ENCODE measurements at places on chromosomes 3 and 15.

GRCh38 chr15:65048241-65048640, 3.1 kb downstream of the SLC51B start:
- no peak for DNase-seq

- DNase-seq: no peak
Observed at GRCh38 chr3:42190701-42191442, 75.1 kb downstream of the CCK start.

- no peak for DNase-seq
Observed at GRCh38 chr15:93428150-93428549, 339.1 kb upstream of the RGMA start.

DNA sequence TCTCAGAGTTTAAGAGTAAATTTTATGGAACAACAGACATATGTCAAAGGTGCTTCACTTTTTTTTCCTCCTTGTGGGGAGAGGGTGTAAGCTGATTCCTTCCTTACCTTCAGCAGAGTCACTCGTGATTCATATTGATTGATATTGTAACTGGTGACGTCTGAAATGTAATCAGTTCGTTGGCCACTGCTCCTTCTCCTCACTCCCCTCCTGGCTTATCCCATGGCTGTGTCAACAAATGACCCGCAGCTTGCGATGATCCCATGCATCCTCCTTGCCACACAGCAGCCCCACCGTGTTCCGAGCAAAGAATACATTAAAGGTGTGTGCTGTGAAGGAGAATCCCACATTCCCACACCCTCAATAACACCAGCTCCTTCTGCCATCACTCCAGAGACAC, 7.3 kb downstream of the MGLL start:
- DNase-seq: no peak

GRCh38 chr3:104738271-104738670, 628.4 kb upstream of the ALCAM start:
- DNase-seq: no peak

- DNase-seq: no peak
Observed at GRCh38 chr3:87267953-87268645, 8.3 kb downstream of the POU1F1 start.

DNA sequence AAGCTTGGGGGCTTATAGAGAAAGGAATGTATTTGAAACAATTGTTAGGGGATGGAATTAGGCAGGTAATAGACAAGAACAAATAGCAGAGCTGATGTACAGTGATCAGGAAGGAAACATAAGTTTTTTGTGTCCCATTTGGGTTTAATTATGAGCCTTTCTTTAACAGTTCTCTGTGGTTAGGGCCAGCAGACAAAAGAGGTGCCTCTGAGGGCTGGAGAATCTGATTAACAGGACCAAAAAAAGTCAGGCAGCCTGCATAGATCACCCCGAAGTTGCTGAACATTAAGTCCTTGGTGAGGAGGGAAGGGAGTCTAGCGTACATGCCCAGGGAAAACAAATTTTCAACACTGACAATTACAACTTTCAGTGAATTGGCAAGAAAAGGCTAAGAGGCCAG, 88.6 kb upstream of the SPRED1 start:
- no peak for DNase-seq

Data from posterior cingulate gyrus (tissue), 11 donors.